ENCODE measurements at places on chromosomes 3 and 15. TPM values are rescaled to one million over a fixed set of nuclear protein-coding genes. Genes with fewer than 3 reads are reported as not detected.

GRCh38 chr3:26699553-26699952, 77.0 kb downstream of the LRRC3B start:
- DNase-seq = no peak

DNA sequence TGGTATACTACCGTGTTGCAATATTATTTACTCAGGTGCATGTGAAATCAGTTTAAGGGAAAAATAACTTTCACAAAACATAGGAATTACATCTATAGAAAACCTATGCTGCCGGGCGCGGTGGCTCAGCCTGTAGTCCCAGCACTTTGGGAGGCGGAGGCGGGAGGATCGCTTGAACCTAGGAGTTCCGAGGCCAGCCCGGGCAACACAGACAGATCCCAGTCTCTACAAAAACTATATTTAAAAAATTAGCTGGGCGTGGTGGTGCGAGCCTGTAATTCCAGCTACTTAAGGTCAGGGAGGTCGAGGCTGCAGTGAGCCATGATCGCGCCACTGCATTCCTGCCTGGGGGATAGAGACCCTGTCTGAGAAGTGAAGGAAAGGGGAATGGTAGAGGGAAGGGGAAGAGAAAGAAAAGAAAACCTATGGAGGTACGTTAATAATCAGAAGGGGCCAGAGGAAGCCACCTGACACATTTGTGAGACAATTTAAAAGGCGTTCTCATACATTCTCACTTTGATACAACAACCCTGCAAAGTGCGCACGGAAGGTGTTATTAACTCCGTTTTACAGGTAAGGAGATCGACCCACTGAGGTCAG, 456 bp upstream of the TMEM62 start:
- DNase-seq = no peak

DNA sequence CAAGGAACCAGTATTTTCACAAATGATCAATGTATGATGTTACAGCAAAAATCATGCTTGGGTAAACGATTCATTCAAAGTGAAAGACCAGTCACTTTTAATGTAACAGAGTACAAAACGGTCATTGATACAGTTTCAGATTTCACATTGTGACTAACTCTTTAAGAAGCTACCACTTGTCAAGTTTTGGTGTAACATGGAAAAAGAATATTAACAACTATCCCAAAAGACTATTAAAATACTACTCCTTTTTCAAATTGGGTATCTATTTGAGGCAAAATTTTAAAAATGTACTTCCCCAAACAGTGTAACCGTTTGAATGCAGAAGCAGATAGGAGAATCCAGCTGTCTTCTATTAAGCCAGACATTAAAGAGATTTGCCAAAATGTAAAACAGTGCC, 31.7 kb downstream of the AKAP13 start:
- DNase-seq = no peak

GRCh38 chr3:53161820-53162671, 1.0 kb downstream of the PRKCD start:
- no peak for DNase-seq

The MUC13 gene
- total RNA-seq = not detected
